ENCODE measurements at places on chromosomes 13 and 19.

DNA sequence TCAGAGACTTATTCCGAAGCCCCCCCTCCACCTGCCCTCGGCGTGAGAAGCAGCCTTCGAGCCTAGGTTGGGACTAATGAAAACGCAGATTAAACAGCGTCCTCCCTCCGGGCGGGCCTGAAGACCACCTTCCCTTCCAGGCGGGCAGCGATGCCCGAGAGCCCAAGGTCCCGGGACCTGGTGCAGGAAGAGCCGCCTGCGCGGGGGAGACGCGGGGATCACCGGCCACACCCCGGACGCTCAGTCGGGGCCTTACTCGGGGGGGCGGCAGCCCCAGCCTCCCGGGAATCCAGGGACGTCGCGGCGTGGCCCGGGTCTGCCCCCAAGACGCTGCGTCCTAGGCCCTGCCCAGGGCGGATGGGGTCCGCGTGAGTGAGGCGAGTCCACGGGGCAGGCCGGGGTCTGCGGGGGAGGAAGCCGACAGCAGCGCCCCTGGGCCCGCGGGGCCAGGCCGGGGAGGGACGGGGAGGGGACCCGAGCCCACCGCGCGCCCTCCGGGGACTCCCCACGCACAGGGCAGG is 33.3 kb upstream of the SPACA7 start:
- no peak for DNase-seq

- DNase-seq, result no peak
These were observed 23.8 kb downstream of the TEX101 start for GRCh38 chr19:43438291-43439031.

GRCh38 chr13:55214841-55215345 is 1925.8 kb upstream of the PRR20A start:
- no peak for DNase-seq

DNA sequence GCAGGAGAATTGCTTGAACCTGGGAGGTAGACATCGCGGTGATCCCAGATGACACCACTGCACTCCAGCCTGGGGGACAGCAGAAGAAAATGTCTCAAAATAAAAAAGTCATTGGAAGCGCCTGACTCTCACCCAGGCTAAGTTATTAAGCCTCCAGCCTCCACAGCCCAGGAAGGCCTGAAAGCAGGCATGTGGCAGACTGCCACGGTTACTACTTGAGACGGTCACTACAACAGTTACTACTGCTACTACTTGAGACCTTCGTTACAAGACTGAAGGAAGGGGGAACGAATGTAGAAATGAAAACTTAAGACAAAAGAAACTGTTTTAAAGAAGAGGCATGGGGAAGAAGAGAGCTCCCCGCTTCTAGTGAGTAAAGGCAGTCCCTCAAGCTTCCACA is 9.6 kb downstream of the PRR22 start:
- DNase-seq, result no peak

DNA sequence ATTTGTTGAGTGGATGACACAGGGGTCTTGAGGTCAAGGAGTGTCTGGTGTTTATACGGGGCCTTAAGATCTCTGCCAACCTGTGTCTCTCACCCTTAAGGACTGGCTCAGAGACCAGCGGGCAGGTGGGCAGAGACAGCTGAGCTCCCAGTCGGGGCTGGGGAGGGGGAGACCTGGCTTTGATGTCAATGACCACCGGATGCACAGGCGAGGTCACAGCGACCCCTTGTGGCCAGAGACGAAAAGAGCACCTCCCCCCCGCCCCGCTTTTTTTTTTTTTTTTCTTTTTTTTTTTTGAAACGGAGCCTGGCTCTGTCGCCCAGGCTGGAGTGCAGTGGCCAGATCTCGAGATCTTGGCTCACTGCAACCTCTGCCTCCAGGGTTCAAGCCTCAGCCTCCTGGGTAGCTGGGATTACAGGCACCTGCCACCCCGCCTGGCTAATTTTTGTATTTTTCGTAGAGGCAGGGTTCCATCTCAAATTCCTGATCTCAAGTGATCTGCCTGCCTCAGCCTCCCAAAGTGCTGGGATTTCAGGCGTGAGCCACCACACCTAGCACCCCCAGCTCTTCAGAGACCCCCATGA is 12.1 kb upstream of the KLK14 start:
- peak; percentile 56 for DNase-seq

DNA sequence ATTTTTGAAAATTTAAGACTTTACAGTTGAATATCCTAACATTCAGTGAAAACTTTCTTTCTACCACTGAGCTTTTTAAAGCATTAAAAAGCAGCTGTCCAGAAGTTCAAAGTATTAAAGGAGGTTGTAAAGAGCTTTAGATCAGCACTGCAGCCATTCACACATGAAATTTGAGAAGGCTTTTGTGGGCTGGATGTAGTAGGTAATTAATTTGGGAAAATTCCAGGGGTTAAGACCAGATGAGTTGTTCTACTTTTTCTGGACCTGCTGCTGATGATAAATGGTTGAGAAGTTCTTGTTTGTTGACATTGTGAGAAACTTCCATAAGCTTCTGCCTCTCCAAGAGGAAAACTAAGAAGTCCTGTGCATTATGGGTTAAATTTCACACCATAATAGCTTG is 1779.6 kb upstream of the PRR20A start:
- DNase-seq, result no peak

DNA sequence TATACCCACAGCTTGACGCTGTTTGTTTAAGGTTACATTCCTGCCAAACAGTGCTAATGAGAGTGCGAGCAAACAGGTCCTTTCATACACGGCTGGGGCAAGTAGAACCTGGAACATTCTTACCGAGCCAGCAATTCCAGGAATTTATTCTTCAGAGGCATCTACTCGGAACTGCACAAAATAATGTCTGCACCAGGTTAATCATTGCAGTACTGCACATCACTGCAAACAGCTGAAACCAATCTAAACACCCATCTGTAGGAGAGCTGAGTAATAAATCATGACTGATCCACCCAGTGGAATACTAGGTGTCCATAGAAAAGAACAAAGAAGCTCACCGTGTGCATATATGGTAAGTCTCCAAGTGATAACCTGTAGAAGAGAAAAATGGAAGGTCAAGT is 1.2 kb upstream of the ZNF579 start:
- DNase-seq, result no peak

GRCh38 chr19:338421-338820 is 6.2 kb downstream of the MIER2 start:
- DNase-seq, result no peak

All from NAMALWA (cell line).